H4 (cell line): ENCODE measurements at places on chromosomes 1 and 21. TPM values are rescaled to one million over a fixed set of nuclear protein-coding genes. Genes with fewer than 3 reads are reported as not detected.

The UMODL1 gene
- total RNA-seq = not detected in 2 replicates

The NCAM2 gene
- total RNA-seq = 7.1 and 9.8 TPM in 2 replicates

GRCh38 chr1:88503646-88504045, 180.4 kb upstream of the PKN2 start:
- DNase-seq = no peak

DNA sequence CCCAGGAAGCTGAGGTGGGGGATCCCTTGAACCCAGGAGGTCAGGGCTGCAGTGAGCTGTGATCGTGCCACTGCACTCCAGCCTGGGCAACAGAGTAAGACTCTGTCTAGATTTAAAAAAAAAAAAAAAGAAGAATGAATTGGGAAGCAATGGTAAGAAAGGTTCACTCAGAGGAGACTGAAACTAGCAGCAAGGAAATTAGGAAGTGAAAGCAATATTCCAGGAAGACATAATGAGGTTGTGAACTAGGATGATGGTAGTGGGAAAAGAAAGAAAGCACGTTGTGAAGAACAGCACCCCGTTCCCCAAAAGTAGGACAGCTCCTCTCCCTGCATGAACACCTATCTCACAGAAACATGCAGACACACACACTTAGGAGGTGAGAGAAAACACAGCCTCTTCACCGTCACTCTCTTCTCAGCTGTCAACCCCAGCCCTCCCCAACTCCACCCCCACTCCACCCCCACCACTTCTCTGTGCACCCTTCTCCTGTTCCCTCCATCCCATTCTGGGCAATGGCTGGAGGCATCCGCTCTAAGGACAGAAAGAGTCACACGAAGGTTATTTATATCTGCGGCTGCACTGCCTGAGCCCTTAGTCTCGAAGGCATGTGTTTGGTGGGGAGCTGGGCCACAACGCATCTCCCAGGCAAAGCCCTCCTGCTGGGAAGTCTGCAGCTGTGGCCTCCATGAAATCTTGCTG, 101.8 kb upstream of the LPGAT1 start:
- DNase-seq = no peak

- DNase-seq = no peak
Observed at GRCh38 chr1:76867342-76868130, at the start of gene ST6GALNAC5. Gene ST6GALNAC5 (plus strand): TSS chr1:76867480.

GRCh38 chr1:221271701-221272100, 392.5 kb downstream of the HLX start:
- DNase-seq = no peak
